Renal cortex interstitium (tissue), 15 donors: ENCODE measurements at places on chromosomes 12 and 14. TPM values are rescaled to one million over a fixed set of nuclear protein-coding genes. Genes with fewer than 3 reads are reported as not detected.

- DNase-seq, result no peak
Observed at GRCh38 chr12:124438437-124439056, 128.9 kb downstream of the NCOR2 start.

HOXC6 gene
- 31.7 TPM for polyA plus RNA-seq

OLR1 gene
- polyA plus RNA-seq, result 1.3 TPM

DNA sequence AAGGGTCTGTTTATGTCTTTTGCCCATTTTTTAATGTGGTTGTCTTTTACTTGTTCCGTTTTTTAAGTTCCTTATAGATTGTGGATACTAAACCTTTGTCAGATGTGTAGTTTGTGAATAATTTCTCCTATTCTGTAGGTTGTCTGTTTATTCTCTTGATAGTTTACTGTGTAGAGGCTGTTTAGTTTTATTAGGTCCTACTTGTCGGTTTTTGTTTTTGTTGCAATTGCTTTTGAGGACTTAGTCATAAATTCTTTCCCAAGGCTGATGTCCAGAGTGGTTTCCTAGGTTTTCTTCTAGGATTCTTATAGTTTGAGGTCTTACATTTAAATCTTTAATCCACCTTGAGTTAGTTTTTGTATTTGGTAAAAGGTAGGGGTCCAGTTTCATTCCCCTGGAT lies 33.9 kb downstream of the SLC39A9 start:
- DNase-seq, result no peak

DNA sequence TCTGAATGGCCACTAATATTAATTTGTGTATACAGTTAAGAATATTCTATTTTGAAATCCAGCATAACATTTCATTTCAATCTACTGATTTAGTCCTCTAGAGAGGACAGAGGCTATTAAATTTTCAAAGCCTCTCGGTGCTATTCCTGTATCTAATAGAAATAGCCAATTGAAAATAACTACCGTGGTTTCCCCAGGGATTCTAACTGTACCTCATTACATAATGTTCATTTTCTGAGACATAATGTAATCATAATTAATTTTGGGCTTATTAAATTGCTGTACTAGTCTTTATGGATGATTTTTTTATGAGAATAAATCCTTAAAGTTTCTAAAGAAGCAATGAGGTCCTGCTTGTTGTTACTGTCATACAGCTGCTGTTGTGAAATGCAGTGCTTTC lies 38.6 kb upstream of the ACSS3 start:
- no peak for DNase-seq

KRT83 gene
- not detected for polyA plus RNA-seq

- DNase-seq, result no peak
Observed at GRCh38 chr14:56224691-56225681, 106.8 kb downstream of the PELI2 start.
